Activated CD4-positive, alpha-beta memory T cell treated with anti-CD3 and anti-CD28 coated beads, Interleukin-2, amount 10 ng/mL, durations not matched to agents 7 days and 5 days (primary cell): ENCODE measurements at places on chromosomes 1 and 21. TPM values are rescaled to one million over a fixed set of nuclear protein-coding genes. Genes with fewer than 3 reads are reported as not detected.

Gene FAM131C
- total RNA-seq: 5.6 TPM

Gene RHBDL2
- not detected for total RNA-seq

- no peak overlapping the region for H3K27ac ChIP-seq
- H3K36me3 ChIP-seq: peaks cover 2% of the 10 kb centered on the region
- no peaks in the 10 kb centered on the region for H3K27me3 ChIP-seq
Observed at GRCh38 chr1:33176362-33176850, 5.4 kb downstream of the TRIM62 start.

Gene RNF2
- total RNA-seq: 20.0 TPM

DNA sequence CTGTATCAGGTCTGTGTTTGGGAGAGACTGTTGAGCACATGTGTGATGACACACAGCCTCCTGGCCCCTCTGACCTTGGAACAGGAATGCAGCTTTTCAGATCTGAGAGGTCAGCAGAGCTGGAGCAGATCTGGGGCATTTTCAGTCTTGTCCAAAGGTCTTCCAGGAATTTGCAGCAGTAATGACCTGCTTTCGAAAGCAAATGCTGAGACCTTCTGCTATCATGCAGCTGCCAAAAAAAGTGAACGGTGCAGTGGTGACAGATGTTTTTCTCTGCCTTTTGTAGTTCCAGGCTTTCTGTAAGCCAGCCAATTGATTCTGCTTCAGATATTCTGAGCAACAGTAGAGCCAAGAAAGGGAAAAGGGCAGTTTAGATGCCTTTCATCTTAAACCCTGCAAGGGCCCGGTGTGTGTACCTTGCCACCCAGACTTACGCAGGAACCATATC lies 137.8 kb upstream of the COA6 start:
- H3K4me3 ChIP-seq: no peak overlapping the region
- no peaks in the 10 kb centered on the region for H3K27me3 ChIP-seq
- no peak overlapping the region for H3K27ac ChIP-seq

- H3K27ac ChIP-seq: no peak overlapping the region
- peak overlapping the region; percentile 90 for H3K4me3 ChIP-seq
- H3K36me3 ChIP-seq: no peaks in the 10 kb centered on the region
- no peaks in the 10 kb centered on the region for H3K27me3 ChIP-seq
- H3K4me1 ChIP-seq: peaks cover 24% of the 10 kb centered on the region
Observed at GRCh38 chr1:43992232-43992995, 1.0 kb downstream of the CCDC24 start.

DNA sequence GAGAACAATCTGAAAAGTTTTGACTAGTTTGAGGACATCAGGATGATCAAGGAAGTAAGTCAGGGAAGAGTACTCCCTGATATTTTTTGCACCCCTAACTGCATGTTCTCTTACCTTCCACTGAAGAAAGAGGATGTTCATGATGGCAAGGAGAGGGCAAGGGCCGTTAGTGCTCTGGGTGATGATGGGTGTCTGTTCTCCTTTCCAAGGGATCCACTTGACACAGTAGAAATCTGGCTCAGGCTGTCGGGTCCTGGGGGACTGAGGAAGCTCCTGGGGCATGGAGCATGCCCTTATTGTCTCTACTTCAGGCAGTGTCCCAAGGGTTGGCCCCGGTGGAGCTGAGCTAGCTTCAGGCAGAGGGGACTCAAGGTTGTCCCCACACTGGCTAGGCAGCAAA lies 4.7 kb downstream of the MINDY1 start:
- H3K27me3 ChIP-seq: no peaks in the 10 kb centered on the region
- H3K27ac ChIP-seq: no peak overlapping the region
- peaks cover 32% of the 10 kb centered on the region for H3K36me3 ChIP-seq
- DNase-seq: no peak
- H3K4me1 ChIP-seq: peaks cover 47% of the 10 kb centered on the region
- no peak overlapping the region for H3K4me3 ChIP-seq

- H3K4me1 ChIP-seq: peaks cover 14% of the 10 kb centered on the region
- peaks cover 8% of the 10 kb centered on the region for H3K27me3 ChIP-seq
- H3K27ac ChIP-seq: no peak overlapping the region
- DNase-seq: no peak
Observed at GRCh38 chr1:94095112-94095637, 25.8 kb downstream of the ABCA4 start.

- peaks cover under 1% of the 10 kb centered on the region for H3K4me1 ChIP-seq
- no peak overlapping the region for H3K4me3 ChIP-seq
- no peak overlapping the region for H3K27ac ChIP-seq
- H3K36me3 ChIP-seq: no peaks in the 10 kb centered on the region
- peak; percentile 24 for DNase-seq
- H3K27me3 ChIP-seq: peaks cover 3% of the 10 kb centered on the region
Observed at GRCh38 chr1:171226747-171227370, 21.4 kb upstream of the FMO1 start.

Gene OR2T35
- not detected for total RNA-seq

- peaks cover 11% of the 10 kb centered on the region for H3K36me3 ChIP-seq
- H3K4me1 ChIP-seq: peaks cover 86% of the 10 kb centered on the region
- peak overlapping the region; percentile 56 for H3K27ac ChIP-seq
- peak; percentile 27 for DNase-seq
- no peak overlapping the region for H3K4me3 ChIP-seq
- H3K27me3 ChIP-seq: peaks cover 2% of the 10 kb centered on the region
Observed at GRCh38 chr1:66274634-66275033, 259.3 kb upstream of the SGIP1 start.

Gene PLA2G2F
- total RNA-seq: not detected

- no peak overlapping the region for H3K4me3 ChIP-seq
- H3K36me3 ChIP-seq: no peaks in the 10 kb centered on the region
- no peaks in the 10 kb centered on the region for H3K4me1 ChIP-seq
- DNase-seq: no peak
Observed at GRCh38 chr21:27693376-27693775, 726.5 kb upstream of the ADAMTS5 start.

Gene CD5L
- not detected for total RNA-seq

- peaks cover 15% of the 10 kb centered on the region for H3K27me3 ChIP-seq
- H3K4me1 ChIP-seq: peaks cover 6% of the 10 kb centered on the region
- H3K27ac ChIP-seq: no peak overlapping the region
- no peak overlapping the region for H3K4me3 ChIP-seq
- no peaks in the 10 kb centered on the region for H3K36me3 ChIP-seq
Observed at GRCh38 chr1:21620011-21620410, 49.1 kb downstream of the RAP1GAP start.

Gene CD53
- 657 TPM for total RNA-seq

DNA sequence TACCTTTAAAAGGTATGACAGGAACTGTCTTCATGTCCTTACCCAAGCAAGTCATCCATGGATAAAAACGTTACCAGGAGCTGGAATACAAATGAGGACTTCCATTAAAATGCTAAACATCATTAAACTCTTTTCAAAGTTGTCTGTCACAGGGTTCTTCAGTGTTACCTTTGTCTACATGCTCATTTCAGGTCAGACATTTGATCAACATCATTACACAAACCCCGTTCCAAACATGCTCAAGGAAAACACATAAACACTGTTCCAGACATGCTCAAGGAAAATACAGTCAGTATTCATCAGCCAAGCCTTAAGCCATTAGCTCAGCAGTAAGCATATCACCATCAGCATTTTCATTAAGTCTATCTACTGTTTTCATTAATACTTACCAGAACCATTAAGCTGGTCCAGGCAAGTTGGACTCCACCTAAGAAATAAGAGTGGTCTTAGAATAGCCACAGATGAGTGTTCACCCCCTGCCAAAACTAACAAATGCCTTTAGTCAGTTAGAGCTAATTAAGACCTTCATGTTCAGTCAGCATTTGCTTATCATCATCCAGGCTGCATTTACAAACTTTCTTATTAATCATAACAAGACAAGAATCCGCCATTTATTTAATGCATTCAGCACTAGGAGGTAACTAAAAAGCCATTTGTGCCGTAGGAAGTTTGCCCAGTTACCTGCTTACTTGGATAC lies 2.2 kb downstream of the GAS5 start:
- H3K27me3 ChIP-seq: no peaks in the 10 kb centered on the region
- DNase-seq: no peak
- H3K36me3 ChIP-seq: peaks cover 67% of the 10 kb centered on the region

Gene KRTAP12-3
- not detected for total RNA-seq

Gene OR2T11
- total RNA-seq: not detected

DNA sequence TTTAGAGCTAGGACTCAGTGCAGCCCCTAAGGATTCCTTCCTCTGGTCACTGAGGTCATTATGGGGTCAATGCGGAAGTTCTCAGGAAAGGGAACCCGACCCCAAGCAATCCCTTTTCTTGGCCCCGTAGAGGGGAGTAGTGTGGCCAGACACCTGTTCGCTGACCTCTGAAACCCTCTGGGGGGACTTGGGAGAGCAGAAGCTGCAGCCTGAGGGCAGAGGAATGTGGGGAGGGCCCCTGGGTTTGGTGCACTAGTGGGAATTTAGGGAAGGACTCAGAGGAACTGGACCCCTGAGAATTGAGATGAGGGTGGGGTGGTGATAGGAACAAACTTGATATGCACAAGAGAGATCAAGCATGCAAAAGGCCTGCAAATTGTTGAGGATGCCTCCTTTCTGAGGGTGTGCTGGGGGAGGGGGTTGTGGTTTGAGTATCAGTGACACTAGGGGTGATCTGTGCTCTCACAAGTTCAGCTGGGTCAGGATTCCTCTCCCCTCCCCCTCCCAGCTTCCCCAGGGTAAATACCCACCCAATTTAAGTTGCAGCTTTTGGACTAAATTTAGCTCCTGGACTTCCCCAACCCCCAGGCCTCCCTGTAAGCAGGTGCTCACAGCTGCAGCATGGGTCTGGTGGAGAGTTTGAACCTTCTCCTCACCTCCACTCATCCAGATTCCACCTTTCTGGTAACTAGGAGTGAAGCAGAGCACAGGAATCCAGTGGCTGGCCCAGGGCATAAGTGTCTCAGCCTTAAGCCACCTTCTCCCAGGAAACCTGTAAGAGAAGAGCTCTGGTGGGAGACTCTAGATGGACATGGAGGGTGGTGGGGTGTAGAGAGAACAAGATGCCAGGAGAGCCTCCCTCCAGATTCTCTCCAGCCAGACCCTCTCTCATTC lies 13.5 kb downstream of the ADAMTSL4 start:
- H3K4me3 ChIP-seq: peak overlapping the region; percentile 87
- DNase-seq: peak; percentile 80
- peak overlapping the region; percentile 100 for H3K27ac ChIP-seq
- H3K36me3 ChIP-seq: peaks cover 18% of the 10 kb centered on the region

DNA sequence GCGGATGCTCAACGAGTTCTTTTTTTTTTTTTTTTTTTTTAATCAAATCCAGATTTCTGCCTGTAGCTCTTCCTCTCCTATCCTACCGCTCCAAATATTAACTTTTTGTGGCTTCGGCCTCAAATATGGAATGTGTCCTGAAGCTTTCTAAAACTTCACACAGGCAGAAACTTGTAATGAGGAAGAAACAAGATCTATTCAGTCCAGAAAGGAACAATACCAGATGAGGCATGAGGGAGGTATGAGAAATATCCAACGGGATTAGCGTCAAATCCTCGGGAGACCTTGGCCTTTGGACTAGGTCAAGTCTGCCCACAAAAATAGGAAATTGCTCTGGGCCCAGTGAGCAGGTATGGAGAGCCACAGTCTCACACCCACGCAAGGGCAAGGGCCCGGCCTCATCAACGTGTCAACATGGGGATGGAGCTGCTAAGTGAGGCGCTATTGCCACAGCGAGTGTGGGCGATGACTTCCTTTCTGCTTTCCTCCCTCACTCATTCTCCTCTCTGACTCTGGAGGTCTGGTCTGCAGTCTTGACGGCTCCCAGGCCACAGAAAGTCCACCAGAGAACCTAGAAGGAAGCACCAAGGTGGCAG lies 66.6 kb downstream of the BCAR3 start:
- H3K27ac ChIP-seq: peak overlapping the region; percentile 44
- H3K4me1 ChIP-seq: peaks cover 22% of the 10 kb centered on the region
- H3K4me3 ChIP-seq: no peak overlapping the region

DNA sequence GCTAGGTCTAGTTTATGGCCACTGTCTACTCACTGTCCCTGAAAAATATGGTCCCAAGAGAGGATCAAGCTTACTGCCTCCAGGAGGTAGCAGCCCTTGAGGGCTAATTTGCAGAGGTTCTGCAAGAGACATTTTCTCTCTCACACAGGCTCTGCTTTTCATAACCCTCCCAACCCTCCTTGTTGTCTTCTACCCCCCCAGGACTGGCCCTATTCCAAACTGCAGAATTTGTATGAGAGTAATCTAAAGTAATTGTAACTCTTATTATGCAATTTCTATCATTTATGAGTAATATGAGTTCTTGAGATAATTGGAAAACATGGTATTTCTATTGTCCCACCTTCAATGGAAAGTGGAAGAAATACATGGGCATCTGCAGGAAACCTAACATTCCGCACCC lies 70.4 kb upstream of the CD55 start:
- no peak overlapping the region for H3K27ac ChIP-seq
- H3K36me3 ChIP-seq: no peaks in the 10 kb centered on the region
- H3K27me3 ChIP-seq: peaks cover 8% of the 10 kb centered on the region
- no peak for DNase-seq

GRCh38 chr1:16244650-16245285 lies 7.8 kb upstream of the CPLANE2 start:
- no peak overlapping the region for H3K27ac ChIP-seq
- peaks cover 19% of the 10 kb centered on the region for H3K4me1 ChIP-seq
- no peak for DNase-seq
- H3K4me3 ChIP-seq: no peak overlapping the region
- H3K27me3 ChIP-seq: no peaks in the 10 kb centered on the region

DNA sequence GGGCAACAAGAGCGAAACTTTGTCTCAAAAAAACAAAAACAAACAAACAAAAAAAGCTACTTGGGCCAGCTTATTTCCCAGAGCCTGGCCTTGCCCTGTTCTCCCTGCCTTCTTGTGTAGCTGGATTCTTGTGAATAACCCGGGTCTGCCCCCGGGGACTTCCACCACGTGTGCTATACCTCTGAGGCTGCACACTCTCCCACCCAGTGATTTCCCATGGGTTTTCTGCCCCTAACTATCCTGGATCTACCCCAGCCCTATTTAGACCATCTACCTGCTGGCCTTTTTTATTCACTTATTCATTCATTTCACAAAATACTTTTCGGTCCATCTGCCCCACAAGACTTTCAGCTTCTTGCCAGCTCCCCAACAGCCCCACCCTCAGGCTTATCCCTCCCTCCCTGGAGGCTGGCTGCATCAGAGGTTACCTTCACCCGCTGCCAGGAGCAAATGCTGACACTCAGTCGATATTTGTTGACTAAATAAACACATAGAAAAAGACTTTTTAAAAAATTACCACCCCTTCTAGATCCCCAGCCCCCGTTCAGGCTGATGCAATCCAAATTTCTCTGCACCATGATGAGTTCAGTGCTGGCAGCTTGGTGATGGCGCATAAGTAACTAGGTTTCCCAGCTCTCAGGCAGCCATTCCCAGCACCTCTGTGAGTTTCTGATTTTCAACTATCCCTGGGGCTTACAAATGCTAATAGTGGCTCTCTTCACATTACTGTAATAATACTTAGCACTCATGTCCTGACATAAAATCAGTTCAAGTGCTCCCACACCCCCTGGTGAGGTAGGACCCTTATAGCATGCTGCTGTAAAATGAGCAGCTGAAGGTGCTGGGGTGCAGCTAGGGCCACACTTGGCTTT lies 30.7 kb upstream of the TARBP1 start:
- H3K4me3 ChIP-seq: no peak overlapping the region
- H3K4me1 ChIP-seq: peaks cover 17% of the 10 kb centered on the region
- H3K27me3 ChIP-seq: no peaks in the 10 kb centered on the region
- DNase-seq: no peak
- no peak overlapping the region for H3K27ac ChIP-seq
